ENCODE measurements at places on chromosomes 12 and 14.

GRCh38 chr14:68539789-68540188 is 253.1 kb downstream of the ZFP36L1 start:
- no peak for DNase-seq

GRCh38 chr14:33611405-33612196 is 339.3 kb downstream of the EGLN3 start:
- DNase-seq = no peak

- no peak for DNase-seq
These were observed 448 bp downstream of the TSPAN9 start for GRCh38 chr12:3077572-3078081.

DNA sequence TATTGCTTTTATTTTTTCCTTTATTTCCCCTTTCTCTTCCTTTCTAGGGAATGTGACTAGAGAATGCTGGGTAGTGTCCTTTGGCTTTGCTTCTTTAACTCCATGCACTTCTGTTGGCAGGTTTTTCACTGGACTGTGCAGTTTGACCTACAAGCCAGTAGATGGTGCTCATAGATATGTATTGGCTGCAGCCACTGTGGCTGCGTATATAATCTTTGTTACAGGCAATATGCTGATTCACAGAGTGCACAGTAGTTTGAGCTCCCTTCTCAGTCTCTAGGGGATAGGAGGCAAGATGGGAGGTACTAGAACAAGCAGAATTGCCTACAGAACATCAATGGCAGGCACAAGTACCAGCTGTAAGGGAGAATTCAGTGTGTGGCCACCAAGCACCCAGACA is 503.5 kb downstream of the LRFN5 start:
- DNase-seq = no peak

- DNase-seq = peak; percentile 5
These were observed 187.7 kb downstream of the GALC start for GRCh38 chr14:87805315-87805723.

GRCh38 chr12:68334132-68334531 is 2.0 kb upstream of the MDM1 start:
- no peak for DNase-seq

- DNase-seq = no peak
These were observed 115.9 kb downstream of the FGD4 start for GRCh38 chr12:32515137-32515873.

- DNase-seq = no peak
These were observed 75.8 kb upstream of the CEP83 start for GRCh38 chr12:94535510-94535921.
